ENCODE measurements at places on chromosomes 5 and 9.

DNA sequence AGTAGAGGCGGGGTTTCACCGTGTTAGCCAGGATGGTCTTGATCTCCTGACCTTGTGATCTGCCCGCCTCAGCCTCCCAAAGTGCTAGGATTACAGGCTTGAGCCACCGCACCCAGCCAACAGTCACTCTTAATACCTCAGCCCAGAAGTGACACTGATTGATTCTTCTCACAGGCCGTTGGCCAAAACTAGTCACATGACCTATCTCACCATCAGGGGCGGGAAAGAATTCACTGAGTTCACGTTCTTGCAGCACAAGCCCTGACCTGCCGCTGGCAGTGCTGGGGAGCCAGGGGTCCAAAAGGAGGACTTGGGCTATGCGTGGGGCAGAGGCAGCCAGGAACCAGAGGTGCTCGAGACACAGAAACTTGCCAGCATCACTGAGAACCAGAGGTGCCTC is 55.0 kb upstream of the CPLX2 start:
- no peak for DNase-seq

DNA sequence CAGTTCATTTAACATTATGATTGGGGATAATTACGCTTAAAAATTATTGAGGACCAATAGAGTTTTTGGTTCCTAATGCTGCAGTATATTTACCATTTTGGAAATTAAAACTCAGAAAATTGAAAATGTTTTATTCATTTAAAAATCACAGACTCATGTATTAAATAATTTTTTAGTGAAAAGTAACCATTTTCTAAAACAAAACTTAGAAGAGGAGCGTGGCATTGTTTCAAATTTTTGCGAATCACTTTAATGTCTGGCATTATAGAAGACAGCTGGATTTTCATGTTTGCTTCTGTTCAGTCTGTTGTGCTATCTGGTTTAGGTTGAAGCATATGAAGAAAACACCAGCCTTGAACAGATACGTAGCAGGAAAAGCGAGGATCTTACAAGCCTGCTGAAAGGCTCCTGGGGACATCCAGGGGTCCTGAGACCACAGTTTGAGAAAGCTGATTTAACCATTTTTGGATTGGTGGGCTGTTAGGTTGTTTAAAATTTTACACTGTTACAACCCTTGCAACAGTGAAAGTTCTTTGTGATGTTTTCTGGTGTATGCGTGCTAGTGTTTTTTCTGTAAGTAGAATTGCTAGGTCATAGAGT is 1.6 kb downstream of the ZFYVE16 start:
- DNase-seq: peak; percentile 8

DNA sequence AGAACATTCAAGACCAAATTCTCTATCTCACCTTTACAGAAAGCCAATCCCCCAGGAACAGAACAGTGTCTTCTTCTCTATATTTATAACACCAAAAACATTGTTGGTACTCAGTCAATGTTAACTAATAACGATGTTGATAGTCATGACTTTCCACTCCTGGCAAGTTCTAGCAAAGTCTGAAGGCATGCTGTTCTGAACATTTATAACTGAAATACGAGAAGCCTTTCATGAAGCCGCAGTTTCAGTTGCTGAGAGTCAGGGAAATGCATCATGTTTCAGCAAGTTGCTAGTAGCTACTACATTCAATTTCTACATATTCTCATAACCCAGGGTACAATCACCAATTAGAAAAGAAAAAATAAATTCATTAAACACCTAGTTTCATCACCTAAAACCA is 301.4 kb downstream of the PDE4D start:
- peak; percentile 11 for DNase-seq

DNA sequence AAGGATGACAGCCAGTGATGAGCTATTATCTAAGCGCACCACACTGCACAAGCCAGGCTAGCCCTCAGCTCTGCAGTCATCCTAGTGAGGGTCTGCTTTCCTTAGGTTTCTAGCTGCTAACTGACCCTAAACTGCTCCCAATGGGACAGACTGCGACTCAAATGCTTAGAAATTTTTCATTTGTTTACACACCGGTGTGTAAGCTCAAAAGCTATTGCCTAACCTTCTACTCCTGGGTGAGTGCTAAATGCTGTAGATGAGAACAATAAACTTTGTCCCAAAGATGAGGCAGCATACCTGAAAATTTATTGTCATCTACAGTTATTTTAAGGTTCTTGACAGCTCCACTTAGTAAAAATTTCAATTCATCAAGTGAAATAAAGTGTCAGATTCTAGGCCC is 311.4 kb downstream of the TMEM167A start:
- no peak for DNase-seq

DNA sequence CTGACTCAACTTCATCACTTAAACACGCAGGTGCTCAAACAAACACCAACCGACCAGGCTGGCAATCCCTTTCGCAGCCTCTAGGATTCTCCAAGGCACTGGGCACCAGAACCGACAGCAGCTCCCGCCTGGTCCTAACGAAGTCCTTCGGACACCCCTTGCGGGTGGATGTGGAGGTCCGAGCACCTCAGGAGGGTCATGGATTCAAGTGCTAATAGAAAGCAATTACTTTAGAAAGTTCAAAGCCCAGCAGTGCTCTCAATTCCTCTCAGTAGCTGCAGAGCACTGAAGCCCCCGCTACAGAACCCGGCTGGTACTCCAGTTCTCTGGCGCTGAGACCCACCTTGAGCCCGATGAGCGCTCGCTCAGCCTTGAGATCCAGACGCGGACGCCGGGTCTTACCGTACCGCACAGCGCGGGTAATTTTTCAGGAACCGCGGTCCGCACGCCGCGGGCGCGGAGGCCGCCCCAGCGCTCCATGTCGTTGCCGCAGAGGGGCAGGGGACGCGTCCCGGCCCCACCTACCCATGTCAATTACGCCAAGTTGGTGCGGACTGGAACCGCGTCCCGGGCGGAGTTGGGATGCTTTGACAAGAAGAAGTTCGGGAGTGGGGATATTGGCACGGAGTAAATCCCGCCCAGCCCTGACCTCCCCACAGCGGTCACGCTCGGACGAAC is 638 bp downstream of the MARCHF3 start:
- peak; percentile 71 for DNase-seq

- peak; percentile 77 for DNase-seq
These were observed 2.6 kb upstream of the PBX3 start for GRCh38 chr9:125744616-125745015.

GRCh38 chr5:61069150-61069549 is 93.1 kb downstream of the SMIM15 start:
- DNase-seq: no peak

GRCh38 chr9:116154976-116155697 is 1.5 kb downstream of the PAPPA start:
- peak; percentile 45 for DNase-seq

GRCh38 chr5:160159991-160160792 is 40.9 kb upstream of the PWWP2A start:
- DNase-seq: no peak

DNA sequence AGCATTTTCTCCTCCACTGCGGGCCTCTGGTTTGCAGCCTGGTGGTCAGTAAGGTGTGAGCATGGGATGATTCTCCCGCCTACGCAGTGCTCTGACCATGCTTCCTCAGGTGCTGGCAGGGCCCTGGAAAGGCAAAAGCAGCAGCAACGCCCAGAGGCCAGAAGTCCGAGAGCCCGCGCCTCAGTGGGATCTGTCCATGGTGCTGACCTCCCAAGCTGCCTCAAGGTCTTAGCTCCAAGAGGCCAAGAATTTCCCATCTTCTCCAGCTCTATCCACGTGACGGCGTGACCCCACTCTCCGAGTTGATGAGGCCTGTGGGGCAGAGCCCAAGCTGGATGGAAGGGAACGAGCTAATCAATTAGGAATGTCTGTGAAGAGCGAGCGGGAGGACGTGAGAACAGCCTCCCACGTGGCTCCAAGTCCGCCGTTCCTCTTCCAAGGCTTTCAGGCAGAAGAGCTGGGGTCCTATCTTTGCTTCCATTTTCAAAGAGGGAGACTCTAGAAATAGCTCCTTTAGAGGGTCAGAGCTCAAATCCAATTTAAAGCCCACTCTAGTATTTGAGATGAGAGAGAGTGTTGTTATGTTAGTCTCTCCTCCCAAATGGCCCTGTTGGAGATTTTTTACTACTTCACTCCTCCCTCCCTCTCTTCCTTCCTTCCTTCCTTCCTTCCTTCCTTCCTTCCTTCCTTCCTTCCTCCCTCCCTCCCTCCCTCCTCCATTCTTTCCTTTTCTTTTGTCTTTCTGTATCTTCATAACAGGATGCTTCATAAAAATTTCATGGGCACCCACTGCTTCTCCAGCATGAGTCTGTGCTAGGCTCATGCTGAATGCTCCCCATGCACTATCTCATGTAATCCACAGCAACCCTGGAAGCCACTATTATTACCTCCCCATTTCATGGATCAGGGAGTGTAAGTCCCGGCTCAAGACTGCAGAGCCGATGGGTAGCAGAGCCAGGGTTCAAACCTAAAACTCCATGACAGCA is 69.3 kb downstream of the OLFM1 start:
- DNase-seq: peak; percentile 78

- peak; percentile 37 for DNase-seq
These were observed 278.3 kb downstream of the PDE4D start for GRCh38 chr5:59615272-59615671.

DNA sequence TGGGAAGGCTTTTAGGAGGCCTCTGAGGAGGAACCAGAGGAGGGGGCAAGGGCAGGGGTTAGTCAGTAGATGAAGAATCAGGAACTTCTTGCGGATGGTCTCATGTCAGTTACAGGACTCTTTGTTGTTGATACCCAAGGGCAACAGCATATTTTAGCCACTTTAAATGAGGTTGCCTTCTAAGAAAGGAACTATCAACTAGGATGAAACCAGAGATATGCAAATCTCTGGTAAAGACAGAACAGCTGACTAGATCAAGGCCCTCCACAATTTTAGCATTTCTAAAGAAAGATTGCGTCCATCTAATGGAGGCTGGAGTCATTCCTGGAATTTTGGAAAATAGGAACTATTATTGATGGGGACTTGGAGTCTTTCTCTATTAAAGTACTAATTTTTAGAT is 57.7 kb upstream of the KLF4 start:
- DNase-seq: no peak

GRCh38 chr9:79134654-79135053 is 437.1 kb upstream of the TLE4 start:
- peak; percentile 13 for DNase-seq

DNA sequence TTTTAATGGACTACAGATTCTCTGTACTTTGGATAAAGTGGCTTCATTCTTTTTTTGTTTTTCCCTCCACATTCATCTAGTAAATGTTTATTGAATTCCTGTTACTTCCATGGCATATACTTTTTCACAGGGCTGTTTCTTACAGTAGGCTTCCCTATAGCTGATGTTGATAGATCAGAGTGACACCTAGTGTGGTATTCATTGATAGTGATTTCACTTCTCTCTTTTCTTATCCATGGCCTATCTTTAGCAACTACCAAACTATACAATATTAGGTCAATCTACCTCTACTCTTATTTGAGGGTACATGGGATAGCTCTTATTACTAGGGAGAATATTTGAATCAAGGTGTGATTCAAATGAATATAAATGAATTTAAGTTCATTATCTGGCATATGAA is 35.8 kb downstream of the FSD1L start:
- no peak for DNase-seq

GRCh38 chr9:91953718-91954117 is 3.7 kb upstream of the ROR2 start:
- no peak for DNase-seq

DNA sequence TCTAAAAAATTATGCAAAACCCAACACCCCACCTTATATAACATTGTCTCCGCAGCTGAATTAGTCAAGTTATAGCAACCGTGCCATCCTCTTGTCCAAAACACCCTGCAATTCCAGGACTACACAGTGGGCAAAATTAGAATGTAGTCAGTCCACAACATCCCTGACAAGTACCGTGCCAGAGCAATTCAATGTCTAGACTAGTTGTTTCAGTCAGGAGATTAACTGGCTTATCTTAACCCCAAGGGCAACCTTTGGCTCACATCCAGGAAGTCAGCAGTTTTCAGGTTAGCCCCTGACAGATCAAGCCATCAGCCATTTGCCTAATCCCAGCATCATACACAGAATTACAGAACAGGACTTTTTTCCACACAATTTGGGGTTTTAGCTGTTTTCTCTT is 240.8 kb upstream of the TMEM161B start:
- no peak for DNase-seq

DNA sequence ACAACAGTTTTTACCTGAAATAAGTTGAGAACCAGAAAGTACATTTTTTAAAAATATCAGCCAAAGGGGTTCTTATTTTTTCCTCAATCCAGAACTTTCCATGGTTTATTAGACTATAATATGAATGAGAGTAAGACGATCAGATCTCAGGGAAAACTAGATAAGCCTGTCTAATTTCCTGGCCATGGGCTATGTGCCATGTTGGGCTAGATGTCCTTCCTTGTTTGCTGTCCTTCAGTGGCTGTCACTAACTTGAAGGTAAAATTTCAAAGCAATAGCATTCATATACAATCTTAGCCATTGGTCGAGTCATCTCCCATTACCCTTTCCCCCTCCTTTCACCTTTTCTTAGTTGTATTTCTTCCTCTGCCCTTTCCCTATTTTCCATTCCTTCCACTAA is 179.5 kb upstream of the PPP1R2B start:
- DNase-seq: no peak

DNA sequence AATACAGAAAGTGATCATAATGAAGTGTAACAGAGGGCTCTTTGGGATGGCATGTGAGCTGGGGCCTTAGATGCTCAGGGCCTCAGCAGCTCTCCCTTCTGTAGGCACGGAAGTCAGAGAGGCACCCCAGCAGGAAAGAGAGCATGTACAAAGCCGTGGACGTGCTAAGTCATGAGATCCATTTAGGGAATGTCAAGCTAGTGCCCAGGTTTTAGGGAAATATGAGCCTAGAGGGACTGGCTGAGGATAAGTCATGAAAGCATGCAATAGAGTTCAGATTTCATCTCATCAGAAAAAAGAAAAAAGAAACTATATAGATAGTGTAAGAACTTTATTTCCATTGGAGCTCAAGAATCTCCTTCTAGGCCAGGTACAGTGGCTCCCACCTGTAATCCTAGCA is 379.5 kb upstream of the KLF4 start:
- DNase-seq: no peak

DNA sequence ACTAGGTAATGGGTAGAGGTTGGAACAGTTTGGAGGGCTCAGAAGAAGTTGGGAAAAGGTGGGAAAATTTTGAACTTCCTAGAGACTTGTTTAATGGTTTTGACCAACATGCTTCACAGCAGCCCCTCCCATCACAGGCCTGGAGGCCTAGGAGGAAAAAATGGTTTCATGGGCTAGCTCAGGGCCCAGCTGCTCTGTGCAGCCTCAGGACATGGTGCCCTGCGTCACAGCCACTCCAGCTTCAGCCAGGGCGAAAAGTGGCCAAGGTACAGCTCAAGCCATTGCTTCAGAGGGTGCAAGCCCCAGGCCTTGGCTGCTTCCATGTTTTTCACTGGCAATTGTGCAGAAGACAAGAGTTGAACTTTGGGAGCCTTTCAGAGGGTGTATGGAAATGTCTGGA is 453.7 kb downstream of the LRRC70 start:
- DNase-seq: no peak

DNA sequence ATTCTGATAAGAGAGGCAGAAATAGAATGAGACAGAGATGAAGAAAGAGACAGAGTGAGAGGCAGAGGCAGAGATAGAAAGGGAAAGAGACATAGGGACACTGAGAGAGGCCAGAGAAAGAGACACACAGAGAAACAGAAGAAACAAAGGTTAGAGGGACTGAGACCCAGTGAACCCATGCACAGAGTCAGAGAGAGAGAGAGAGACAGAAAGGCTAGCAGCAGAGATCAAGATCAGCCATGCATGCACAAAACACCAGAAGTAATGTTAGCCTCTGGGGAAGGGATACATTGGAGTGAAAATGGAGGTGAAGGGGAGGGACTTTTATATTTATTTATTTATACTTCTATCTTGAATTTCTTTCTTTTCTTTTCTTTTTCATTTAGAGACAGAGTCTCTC is 14.1 kb upstream of the SPARC start:
- DNase-seq: no peak
